ENCODE measurements at places on chromosomes 1 and 21.
A peak's percentile ranks its signal among the peaks of the same experiment; 100 is the strongest.

- no peak for DNase-seq
Observed at GRCh38 chr1:81155131-81155530, 645.6 kb upstream of the ADGRL2 start.

DNA sequence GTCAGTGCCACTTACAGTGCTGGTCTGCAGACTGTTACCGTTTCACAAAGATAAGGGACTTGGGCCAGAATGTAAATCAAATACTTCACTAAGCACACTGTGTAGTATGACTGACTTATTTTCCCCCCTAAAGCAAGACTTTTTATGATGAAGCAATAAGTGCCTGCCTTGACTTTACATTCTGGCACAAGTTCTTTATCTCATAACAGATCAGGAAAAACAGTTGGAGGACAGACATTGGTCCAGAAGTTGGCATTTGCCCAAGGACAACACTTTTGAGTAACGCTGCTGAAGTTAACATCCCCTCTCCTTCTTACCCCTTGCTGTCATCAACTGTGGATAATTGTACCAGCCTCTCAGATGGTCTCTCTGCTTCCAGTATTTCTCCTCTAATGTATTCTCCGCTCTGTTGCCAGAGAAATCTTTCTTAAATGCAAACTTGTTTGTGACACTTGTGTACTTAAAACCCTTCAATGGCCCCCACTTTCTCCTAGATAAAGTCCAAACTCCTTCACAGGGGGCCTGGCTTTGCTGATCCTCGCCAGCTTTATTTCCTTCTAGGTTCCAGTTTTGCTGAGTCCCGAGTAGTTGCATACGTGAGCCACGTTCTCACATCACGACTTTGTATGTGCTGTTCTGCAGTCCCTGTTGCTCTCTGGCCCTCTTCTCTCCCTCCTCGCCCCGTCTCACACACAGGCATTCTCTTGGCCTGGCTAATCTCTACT lies 45.7 kb downstream of the S1PR1 start:
- no peak for DNase-seq

GRCh38 chr1:92484472-92485380 lies 2.0 kb downstream of the GFI1 start:
- DNase-seq: peak; percentile 35

DNA sequence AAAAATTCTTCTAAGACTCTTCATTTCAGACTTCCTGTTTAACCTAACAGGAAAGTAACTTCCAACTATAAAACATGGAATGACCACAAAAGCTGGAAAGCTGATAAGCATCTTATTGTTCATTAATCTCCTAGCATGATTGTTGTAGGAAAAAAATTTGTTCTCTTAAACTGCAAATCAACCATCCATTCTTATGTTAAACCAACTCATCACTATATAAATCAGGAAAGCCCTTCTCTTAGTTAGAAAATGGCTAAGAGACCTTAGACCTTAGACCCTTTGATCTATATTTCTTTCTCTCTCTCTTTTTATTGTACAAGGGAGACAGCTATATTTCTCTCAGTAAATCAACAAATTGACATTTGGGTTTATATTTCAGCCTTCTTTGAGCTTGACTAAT lies 101.4 kb downstream of the UBE2U start:
- DNase-seq: no peak

GRCh38 chr1:194133152-194133551 lies 946.7 kb upstream of the B3GALT2 start:
- no peak for DNase-seq
